A549 treated with Mapracorat at 1 μM for 4 hours (cell line): ENCODE measurements at places on chromosomes 4 and X. TPM values are rescaled to one million over a fixed set of nuclear protein-coding genes. Genes with fewer than 3 reads are reported as not detected.

The SLC6A14 gene
- not detected in 5 replicates for total RNA-seq

The FDCSP gene
- not detected in 5 replicates for total RNA-seq

The SRPX gene
- 7.3 to 10.5 TPM (median 8.7 TPM) in 5 replicates for total RNA-seq

The IL2 gene
- total RNA-seq: not detected in 5 replicates

The GASK1B gene
- 0.21 to 0.46 TPM (median 0.35 TPM) in 5 replicates for total RNA-seq

The XG gene
- not detected in 5 replicates for total RNA-seq

The POF1B gene
- total RNA-seq: 1.6 to 2.8 TPM (median 2.6 TPM) in 5 replicates

The FANCB gene
- 2.6 to 4.2 TPM (median 3.1 TPM) in 5 replicates for total RNA-seq

The C4orf17 gene
- total RNA-seq: not detected in 5 replicates

The FGB gene
- total RNA-seq: 15.6 to 23.2 TPM (median 16.7 TPM) in 5 replicates

The MAGEB2 gene
- total RNA-seq: not detected in 5 replicates

The TMSB15C gene
- 0.07 to 0.33 TPM (median 0.23 TPM) in 4 of 5 replicates, not detected in the other for total RNA-seq

The FAM9C gene
- 0.07 TPM in 1 of 5 replicates, not detected in the others for total RNA-seq

The MOSPD2 gene
- 7.1 to 9.4 TPM (median 8.4 TPM) in 5 replicates for total RNA-seq

The ZRSR2 gene
- total RNA-seq: 9.7 to 15.2 TPM (median 11.2 TPM) in 5 replicates

The NKX3-2 gene
- total RNA-seq: 0.08 to 0.15 TPM (median 0.12 TPM) in 5 replicates

The GAGE12H gene
- not detected in 5 replicates for total RNA-seq

The ASMT gene
- total RNA-seq: 0.16 to 0.53 TPM (median 0.45 TPM) in 4 of 5 replicates, not detected in the other

The F9 gene
- total RNA-seq: not detected in 5 replicates
